ENCODE measurements at places on chromosomes 7 and 10. TPM values are rescaled to one million over a fixed set of nuclear protein-coding genes. Genes with fewer than 3 reads are reported as not detected.

DNA sequence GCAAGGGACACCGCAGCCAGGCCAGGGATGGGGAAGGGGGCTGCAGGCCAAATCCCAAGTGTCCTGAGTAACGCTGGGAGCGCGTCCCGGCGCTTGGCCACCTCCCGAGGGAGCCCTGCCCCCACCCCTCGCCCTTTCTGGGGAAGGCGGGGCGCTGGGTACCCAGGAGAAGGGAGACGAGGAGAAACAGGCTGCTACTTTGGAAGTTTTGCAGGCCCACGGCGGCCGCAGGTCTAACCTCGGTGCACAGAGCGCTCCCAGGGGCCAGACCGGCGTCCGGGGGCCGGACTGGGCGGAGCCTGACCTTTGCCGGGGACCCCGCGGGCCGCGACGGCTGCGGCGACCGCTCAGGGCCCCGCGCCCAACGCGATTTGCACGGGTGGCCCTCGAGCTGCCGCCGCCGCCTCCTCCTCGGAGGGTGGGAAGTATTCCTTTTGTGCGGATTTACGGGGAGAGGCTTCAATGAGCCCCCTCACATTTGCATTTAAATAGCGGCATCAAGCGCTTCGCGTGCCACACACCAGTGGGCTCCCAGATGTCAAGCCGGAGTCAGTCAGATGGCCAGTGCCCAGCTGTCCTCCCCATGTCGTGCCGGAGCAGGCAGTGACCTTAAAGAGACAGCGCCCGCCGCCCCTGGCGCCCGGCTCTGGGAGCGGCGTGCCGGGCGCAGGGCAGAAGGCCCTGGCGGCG lies 3.0 kb upstream of the EBF3 start:
- no peak for DNase-seq

DNA sequence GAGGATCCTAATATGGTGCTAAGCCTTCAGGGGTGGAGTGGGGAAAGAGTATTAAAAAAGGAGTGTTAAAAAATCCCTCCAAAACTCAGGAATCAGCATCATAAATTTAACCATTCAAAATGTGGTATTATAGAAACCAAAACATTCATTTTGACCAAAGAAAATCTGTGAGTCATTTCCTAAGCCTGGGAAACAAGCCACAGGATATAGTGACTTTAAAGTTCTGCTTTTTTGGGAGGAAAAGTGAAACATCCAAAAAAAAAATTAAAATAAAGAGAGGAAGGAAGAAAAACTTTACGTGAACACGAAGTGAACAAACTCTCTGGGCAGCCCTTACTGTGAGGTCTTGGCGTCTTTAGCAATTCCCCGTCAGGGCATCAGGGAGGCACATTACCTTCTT lies 74.0 kb upstream of the GSDME start:
- no peak for DNase-seq

- DNase-seq, result no peak
These were observed 119.3 kb upstream of the ZNF746 start for GRCh38 chr7:149616898-149617297.

DNA sequence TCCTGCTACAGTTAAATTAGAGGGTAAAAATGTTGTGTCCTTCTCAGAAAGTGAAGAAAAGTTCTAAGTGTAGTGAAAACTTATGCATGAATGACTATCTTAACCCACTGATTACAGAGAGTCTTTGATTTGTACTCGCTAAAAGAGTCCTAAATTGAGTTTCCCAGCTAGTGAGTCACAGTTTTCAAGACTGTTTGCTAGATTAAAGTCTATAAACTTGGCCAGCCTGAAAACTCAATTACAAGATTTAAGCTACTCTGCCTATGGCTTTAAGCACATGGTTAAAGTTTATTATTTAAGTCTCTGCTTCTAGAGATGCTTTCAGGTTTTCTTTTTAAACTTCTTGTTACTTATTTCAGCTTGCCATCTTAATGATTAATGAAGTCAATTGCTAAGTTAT lies 44.4 kb downstream of the MRPS24 start:
- DNase-seq, result no peak

GRCh38 chr7:27889800-27890199 lies 149.8 kb downstream of the TAX1BP1 start:
- DNase-seq, result no peak

DNA sequence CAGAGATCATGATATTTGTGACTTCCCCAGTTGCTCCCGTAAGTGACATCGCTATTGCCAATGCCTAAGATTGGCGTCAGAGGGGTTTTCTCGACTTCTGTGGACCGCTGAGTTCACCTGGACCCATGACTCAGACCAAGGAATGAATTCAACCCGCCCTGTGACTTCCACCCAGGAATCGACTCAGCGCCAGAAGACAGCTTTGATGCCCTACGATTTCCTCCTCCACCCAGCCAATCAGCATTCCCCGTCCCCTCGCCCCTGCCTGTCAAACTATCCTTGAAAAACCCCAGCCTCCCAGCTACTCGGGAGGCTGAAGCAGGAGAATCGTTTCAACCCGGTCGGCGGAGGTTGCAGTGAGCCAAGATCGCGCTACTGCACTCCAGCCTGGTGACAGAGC lies 58.3 kb downstream of the MICALL2 start:
- no peak for DNase-seq

ACSL5 gene
- total RNA-seq, result 50.7 TPM

FAM180A gene
- not detected for total RNA-seq

PRRT4 gene
- not detected for total RNA-seq
